ENCODE measurements at places on chromosomes 4 and X.

DNA sequence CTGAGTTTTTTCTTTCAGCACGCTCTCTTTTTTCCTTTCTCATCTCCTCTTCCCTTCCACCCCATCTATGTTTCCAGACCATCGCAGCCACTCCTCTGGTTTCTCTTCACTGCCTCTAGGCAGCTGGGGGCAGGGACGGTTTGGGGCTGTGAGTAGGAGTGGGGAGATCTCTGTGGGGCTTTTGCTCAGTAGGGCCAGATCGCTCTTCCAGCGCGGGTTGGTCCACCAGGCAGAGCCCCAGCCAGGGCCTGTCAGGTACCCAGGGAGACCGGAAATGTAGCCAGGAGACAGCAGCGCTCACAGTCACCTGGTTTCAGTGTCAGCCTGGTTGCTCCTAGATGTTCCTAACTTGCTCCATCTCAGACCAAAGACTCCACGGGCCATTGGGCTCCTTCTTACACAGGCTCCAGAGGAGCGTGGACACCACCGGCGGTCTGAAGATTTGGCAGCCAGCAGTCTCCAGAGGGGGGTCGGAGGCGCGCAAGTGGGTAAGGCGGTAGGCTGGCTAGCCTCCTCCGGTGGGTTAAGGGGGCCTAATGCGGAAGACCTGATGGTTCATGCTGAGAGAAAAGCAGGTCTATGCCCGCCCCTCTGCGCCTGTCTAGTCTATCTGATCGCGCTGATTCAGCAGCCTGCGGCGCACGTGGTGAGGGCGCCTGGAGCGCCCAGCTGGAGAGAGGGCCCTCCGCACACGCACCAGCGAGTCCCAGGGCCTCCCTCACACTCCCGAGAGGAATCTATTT is 1.8 kb downstream of the FGF5 start:
- peaks cover 74% of the 10 kb centered on the region for H3K27me3 ChIP-seq
- no peaks in the 10 kb centered on the region for H3K36me3 ChIP-seq
- peaks cover 18% of the 10 kb centered on the region for H3K4me1 ChIP-seq

GRCh38 chr4:185752872-185753271 is 59.1 kb downstream of the SORBS2 start:
- H3K27ac ChIP-seq: no peak overlapping the region
- H3K36me3 ChIP-seq: no peaks in the 10 kb centered on the region
- H3K4me3 ChIP-seq: no peak overlapping the region

GRCh38 chr4:89284828-89285227 is 22.8 kb downstream of the GPRIN3 start:
- H3K27ac ChIP-seq: no peak overlapping the region
- DNase-seq: no peak
- peaks cover 28% of the 10 kb centered on the region for H3K36me3 ChIP-seq

GRCh38 chr4:153013202-153013977 is 77.3 kb downstream of the FHDC1 start:
- no peak overlapping the region for H3K4me3 ChIP-seq
- H3K27ac ChIP-seq: no peak overlapping the region
- no peaks in the 10 kb centered on the region for H3K4me1 ChIP-seq
- H3K27me3 ChIP-seq: peaks cover 6% of the 10 kb centered on the region
- no peaks in the 10 kb centered on the region for H3K36me3 ChIP-seq

DNA sequence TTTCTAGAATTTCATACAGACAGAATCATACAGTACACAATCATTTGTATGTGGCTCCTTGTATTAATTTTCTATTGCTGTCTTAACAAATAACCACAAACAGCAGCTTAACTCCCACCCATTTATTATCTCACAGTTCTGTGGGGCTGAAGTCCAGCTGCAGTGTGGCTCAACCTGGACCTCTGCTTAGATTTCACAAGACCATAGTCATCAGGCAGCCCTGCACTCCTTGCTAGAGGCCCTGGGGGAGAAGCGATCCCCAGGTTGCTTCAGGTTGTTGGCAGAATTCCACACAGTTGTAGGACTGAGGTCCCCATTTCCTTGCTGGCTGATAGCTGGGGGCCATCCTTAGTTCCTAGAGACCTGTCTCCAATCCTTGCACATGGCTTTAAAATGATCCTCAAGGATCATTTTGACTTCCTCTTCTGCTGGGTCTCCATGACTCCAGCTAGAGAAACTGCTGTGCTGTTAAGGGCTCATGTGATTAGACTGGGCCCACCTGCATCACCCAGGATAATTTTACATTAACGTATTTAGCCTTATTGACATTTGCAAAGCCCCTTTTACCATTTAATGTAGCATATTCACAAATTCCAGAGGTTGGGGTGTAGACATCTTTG is 60.9 kb upstream of the SMAD1 start:
- H3K36me3 ChIP-seq: no peaks in the 10 kb centered on the region
- H3K27ac ChIP-seq: no peak overlapping the region
- no peak for DNase-seq
- no peak overlapping the region for H3K4me3 ChIP-seq

- H3K27ac ChIP-seq: no peak overlapping the region
- H3K36me3 ChIP-seq: no peaks in the 10 kb centered on the region
- no peak overlapping the region for H3K4me3 ChIP-seq
- H3K27me3 ChIP-seq: peaks cover 8% of the 10 kb centered on the region
- no peak for DNase-seq
- H3K4me1 ChIP-seq: no peaks in the 10 kb centered on the region
Observed at GRCh38 chr4:108717386-108717785, 45.5 kb downstream of the ETNPPL start.

DNA sequence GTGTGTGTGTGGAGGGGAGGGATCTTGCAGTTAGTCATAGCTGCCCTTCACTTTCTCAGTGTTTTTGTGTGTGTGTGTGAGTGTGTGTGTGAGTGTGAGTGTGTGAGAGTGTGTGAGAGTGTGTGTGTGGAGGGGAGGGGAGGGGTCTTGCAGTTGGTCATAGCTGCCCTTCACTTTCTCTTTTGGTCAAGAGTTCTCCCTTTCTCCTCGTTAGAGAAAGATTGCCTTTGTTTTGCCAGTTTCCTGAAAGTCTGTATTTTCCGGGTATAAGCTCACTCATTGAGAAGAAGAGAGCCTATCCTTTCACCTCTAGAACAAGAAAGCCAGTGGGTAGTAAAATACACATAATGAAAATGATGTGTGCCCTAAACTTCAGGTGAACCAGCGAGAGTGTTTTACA is 75.2 kb upstream of the ENPP6 start:
- H3K27ac ChIP-seq: no peak overlapping the region
- H3K4me1 ChIP-seq: peaks cover 7% of the 10 kb centered on the region
- no peak for DNase-seq
- peaks cover 5% of the 10 kb centered on the region for H3K27me3 ChIP-seq

GRCh38 chrX:12956704-12957534 is 18.0 kb upstream of the TMSB4X start:
- peaks cover 45% of the 10 kb centered on the region for H3K4me1 ChIP-seq
- DNase-seq: peak; percentile 46
- peak overlapping the region; percentile 77 for H3K4me3 ChIP-seq
- H3K36me3 ChIP-seq: peaks cover 18% of the 10 kb centered on the region
- no peaks in the 10 kb centered on the region for H3K27me3 ChIP-seq

GRCh38 chr4:17561195-17561909 is 15.6 kb upstream of the LAP3 start:
- H3K27ac ChIP-seq: no peak overlapping the region
- H3K36me3 ChIP-seq: no peaks in the 10 kb centered on the region
- peaks cover 4% of the 10 kb centered on the region for H3K27me3 ChIP-seq
- no peak for DNase-seq

GRCh38 chrX:15567886-15568616 is 32.7 kb downstream of the ACE2 start:
- DNase-seq: no peak
- H3K36me3 ChIP-seq: no peaks in the 10 kb centered on the region
- H3K27ac ChIP-seq: no peak overlapping the region
- H3K27me3 ChIP-seq: peaks cover 7% of the 10 kb centered on the region
- H3K4me3 ChIP-seq: no peak overlapping the region

DNA sequence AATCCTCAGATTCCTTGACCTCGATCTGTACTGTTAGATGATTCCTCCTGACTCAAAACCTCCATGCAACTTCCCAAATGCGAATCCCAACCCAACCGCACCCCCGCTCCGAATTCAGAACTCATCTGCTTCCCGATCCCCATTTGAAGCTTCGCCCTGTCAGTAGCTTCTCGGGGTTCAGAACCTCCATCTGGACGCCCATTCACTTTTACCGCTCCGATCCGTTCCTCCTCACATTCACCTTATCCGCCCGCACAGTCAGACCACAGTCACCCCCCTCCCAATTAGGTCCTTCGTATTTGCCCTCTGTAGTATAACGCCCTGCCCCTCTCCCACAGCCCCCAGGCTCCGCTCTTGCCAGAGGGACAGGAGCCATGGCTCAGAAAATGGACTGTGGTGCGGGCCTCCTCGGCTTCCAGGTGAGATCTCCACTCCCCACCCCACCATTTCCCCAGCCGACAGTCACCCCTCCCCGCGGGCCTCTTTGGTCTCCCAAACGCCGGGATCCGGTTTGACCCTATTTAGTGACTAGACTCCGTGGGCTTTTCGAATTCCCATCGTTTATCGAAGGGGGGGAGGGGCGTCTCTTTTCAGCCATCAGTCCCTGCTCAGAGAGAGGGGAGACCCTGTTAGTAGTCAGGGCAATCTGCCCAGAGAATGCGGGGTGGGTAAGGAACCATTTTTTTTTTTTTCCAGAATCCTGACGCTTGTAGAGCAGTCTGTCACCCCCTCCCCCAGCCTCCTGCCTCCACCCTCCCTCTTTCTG is 691 bp downstream of the MAGED1 start:
- H3K4me1 ChIP-seq: peaks cover 14% of the 10 kb centered on the region
- peak overlapping the region; percentile 90 for H3K4me3 ChIP-seq
- H3K27me3 ChIP-seq: no peaks in the 10 kb centered on the region
- H3K36me3 ChIP-seq: peaks cover 8% of the 10 kb centered on the region
- no peak for DNase-seq
- peak overlapping the region; percentile 92 for H3K27ac ChIP-seq

DNA sequence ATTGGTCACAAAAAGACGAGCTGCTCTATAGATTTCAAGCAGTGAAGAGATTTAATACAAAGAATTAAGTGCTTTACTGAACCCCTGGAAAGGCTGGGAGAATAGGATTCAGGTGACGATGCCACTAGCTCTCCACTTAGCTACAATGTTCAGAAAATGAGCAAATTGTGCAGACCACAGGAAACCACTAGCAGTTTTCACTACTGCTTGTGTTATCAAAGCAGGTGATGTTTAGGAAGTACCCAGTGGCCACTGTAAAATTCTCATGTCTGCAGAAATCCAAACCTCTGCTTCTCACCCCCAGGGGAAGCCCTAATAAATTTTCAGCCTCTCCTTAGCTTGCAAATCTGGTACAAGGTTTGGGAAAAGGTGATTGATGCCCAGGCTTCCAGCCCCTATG is 165.1 kb downstream of the IL1RAPL1 start:
- no peaks in the 10 kb centered on the region for H3K4me1 ChIP-seq
- no peak overlapping the region for H3K4me3 ChIP-seq
- no peaks in the 10 kb centered on the region for H3K27me3 ChIP-seq

- peak overlapping the region; percentile 95 for H3K27ac ChIP-seq
- H3K4me3 ChIP-seq: peak overlapping the region; percentile 75
- no peaks in the 10 kb centered on the region for H3K27me3 ChIP-seq
- peaks cover 27% of the 10 kb centered on the region for H3K36me3 ChIP-seq
- no peak for DNase-seq
- peaks cover 54% of the 10 kb centered on the region for H3K4me1 ChIP-seq
Observed at GRCh38 chrX:13090339-13091110, 46.1 kb upstream of the FAM9C start.

DNA sequence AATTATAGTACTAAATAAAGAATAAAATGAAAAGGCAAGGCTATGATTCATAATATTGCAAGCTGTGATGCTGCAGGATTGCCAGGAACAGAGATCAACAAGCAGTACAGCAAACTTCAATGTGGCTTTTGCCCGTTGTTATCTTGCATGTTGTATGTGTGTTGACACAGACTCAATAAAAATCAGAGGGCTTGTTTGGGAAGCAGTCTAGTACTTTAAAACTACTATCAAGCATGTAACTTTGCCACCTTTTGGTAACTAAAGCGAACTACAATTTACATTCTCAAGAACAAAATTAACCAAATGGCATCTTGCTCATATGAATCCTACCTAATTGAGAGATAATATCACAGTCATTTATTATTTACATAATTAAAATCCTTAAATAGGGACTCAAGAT is 79.8 kb upstream of the GPM6A start:
- H3K4me3 ChIP-seq: no peak overlapping the region
- no peak overlapping the region for H3K27ac ChIP-seq
- H3K36me3 ChIP-seq: no peaks in the 10 kb centered on the region
- H3K4me1 ChIP-seq: no peaks in the 10 kb centered on the region
- no peak for DNase-seq
- H3K27me3 ChIP-seq: no peaks in the 10 kb centered on the region

GRCh38 chrX:141969706-141970105 is 66.0 kb downstream of the MAGEC1 start:
- H3K4me1 ChIP-seq: no peaks in the 10 kb centered on the region
- no peaks in the 10 kb centered on the region for H3K27me3 ChIP-seq
- no peak for DNase-seq
- no peak overlapping the region for H3K4me3 ChIP-seq
- H3K27ac ChIP-seq: no peak overlapping the region

GRCh38 chrX:153600032-153600373 is 1.1 kb upstream of the CCNQ start:
- H3K27ac ChIP-seq: no peak overlapping the region
- no peak for DNase-seq
- H3K36me3 ChIP-seq: peaks cover 2% of the 10 kb centered on the region
- no peaks in the 10 kb centered on the region for H3K27me3 ChIP-seq
- peaks cover 16% of the 10 kb centered on the region for H3K4me1 ChIP-seq
- peak overlapping the region; percentile 89 for H3K4me3 ChIP-seq

- no peak overlapping the region for H3K4me3 ChIP-seq
- no peak overlapping the region for H3K27ac ChIP-seq
- H3K36me3 ChIP-seq: no peaks in the 10 kb centered on the region
- DNase-seq: no peak
- no peaks in the 10 kb centered on the region for H3K27me3 ChIP-seq
Observed at GRCh38 chr4:127124919-127125318, 507.8 kb upstream of the INTU start.
